ENCODE measurements at places on chromosomes 2 and 18. TPM values are rescaled to one million over a fixed set of nuclear protein-coding genes. Genes with fewer than 3 reads are reported as not detected.

DNA sequence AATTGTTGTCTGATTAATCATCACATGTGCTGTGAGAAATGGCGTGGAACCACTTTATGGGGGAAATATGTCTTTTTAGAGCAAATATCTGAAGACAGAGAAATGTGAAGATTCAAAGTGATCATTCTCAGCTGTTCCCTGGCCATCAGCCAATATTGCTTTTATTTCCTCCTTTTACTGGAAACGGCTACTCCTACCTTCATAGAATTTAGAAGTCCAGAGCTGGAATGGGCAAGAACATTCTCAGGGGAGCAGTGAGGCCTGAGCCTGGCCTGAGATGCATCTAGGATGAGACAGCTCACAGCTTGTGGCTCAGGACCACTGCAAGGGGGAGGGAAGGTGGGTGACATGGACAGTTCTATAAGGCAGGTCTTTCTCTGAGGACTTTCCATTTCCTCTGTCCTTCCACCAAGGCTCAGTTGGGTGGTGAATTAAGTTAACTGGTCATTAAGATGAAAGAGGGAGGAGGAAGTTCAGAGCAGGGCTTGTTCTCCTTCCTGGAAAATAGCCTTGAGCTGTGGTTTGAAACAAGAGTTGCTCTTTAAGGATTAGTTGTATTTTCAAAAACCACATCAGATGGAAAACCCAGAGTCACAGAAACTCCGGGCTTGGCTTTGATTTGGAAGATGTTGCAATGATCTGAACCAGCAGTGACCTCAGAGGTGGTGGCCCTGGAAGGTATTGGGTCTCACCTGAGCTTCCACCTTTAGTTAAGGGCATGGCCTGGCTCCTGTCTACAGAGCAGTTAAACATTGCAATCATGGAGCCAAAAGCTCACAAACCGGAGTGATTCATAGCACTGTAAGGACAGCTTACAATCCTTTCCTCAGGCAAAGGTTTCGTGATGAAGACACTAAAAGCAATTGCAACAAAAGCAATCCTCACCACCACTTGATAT is 144.3 kb downstream of the VAPA start:
- DNase-seq = no peak

DNA sequence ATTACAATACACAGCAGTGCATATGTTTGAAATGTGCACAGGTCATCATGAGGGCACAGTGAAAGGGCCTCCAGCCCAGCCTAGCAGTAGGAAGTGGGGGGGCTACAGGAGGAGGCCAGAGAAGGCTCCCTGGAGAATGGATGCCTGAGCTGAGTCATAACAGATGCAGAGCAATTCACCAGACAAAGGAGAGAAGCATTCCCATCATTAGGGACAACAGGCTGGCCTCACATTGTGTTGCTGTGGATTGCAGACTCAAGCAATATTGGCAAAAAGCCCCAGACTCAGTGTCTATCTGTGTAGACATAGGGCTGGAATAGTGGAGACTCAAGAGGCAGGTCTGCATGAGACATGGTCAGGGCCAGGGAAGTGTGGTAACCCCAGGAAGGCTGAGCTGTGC is 329.9 kb downstream of the DLGAP1 start:
- no peak for DNase-seq

GRCh38 chr2:57126410-57126809 is 920.2 kb upstream of the VRK2 start:
- no peak for DNase-seq

Gene SLC30A3
- polyA plus RNA-seq = not detected

Gene CD8B2
- 10.2 TPM for polyA plus RNA-seq

Gene SMIM21
- not detected for polyA plus RNA-seq

DNA sequence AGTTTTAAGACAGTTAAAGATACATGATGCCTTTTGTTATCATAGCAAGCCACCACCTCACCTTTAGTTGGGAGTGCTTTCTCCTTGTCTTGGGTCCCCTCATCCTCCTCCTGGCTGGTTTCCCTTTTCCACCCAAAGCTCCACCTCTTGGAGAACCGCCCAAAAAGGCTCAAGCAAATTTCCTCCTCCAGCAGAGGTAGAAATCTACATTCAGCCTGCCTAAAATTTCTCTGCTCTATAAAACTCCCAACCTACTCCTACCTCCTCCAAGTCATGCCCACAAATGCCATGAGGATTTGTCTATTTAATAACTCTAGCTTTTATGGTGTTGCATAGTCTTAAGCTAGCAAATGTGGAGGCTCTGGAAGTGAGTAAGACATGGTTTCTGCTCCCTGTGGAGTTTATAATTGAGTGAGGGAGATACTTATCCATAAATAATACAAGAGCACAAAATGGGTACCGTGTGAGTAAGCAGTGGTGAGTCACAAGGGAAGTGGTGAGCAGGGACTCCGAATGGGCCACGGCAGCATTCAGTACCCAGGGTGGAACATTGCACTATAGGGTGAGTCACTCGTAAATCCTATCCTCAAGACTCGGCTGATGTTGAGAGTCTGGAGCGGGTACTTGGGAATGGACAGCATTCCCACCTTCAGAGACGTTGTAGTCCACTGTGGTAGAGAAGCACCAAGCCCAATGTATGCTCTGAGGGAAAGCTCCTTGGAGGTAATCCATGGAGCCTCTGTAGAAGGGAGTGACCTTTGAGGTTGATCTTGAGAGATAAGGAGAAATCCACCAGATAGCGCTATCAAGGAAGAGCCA is 146.3 kb downstream of the RTN4 start:
- DNase-seq = no peak

- no peak for DNase-seq
Observed at GRCh38 chr2:227125506-227125905, 38.5 kb downstream of the COL4A4 start.

Gene ACP1
- polyA plus RNA-seq = 171 TPM

Gene CDK5R2
- polyA plus RNA-seq = not detected

Gene AMER3
- not detected for polyA plus RNA-seq

GRCh38 chr2:196376984-196377877 is 205.9 kb upstream of the STK17B start:
- DNase-seq = no peak

Measured in CD8-positive, alpha-beta memory T cell (primary cell).